ENCODE measurements at places on chromosomes 2 and 18.

- peak; percentile 84 for DNase-seq
Observed at GRCh38 chr2:190599546-190600220, 49.2 kb upstream of the NAB1 start.

GRCh38 chr18:31396796-31397612 lies 20.4 kb downstream of the DSG4 start:
- DNase-seq, result no peak

GRCh38 chr2:220188031-220188430 lies 560.6 kb downstream of the SLC4A3 start:
- DNase-seq, result no peak

- no peak for DNase-seq
Observed at GRCh38 chr2:136221026-136221425, 103.1 kb upstream of the CXCR4 start.

- DNase-seq, result no peak
Observed at GRCh38 chr2:28046921-28047320, 156.4 kb downstream of the BABAM2 start.

GRCh38 chr2:158025255-158025996 lies 76.2 kb upstream of the UPP2 start:
- no peak for DNase-seq

- no peak for DNase-seq
Observed at GRCh38 chr2:8582651-8583399, 99.0 kb upstream of the ID2 start.

GRCh38 chr18:48887905-48888772 lies 62.6 kb downstream of the SMAD7 start:
- no peak for DNase-seq

DNA sequence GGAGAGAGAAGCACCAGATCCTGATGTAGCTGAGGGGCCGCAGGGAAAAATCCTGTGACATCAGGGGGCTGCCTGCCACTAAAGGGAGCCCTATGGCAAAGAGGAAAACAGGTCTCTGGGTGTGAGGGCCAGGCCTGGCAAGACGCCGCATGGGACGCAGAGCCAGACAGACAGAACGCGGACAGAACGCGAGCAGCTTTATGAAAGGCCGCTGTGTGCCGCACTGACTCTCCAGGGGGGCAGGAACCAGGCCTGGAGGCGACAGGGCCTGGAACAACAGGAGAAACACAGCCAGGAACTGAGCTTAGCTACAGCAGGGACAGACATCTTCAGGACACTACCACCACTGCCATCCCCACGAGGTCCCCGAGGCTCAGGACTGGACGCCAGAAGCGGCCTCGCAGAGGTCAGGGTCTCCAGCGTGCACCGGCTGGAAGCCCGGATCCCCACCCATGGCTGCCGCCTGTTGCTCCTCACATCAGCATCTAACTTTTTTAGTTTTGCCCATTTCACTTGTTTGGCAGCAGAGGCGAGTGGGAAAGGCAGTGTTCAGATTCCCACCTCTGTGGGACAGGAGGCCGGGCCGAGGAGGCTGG lies 131.6 kb downstream of the VAPA start:
- no peak for DNase-seq

GRCh38 chr2:234949762-234950434 lies 1.9 kb upstream of the SH3BP4 start:
- peak; percentile 23 for DNase-seq

DNA sequence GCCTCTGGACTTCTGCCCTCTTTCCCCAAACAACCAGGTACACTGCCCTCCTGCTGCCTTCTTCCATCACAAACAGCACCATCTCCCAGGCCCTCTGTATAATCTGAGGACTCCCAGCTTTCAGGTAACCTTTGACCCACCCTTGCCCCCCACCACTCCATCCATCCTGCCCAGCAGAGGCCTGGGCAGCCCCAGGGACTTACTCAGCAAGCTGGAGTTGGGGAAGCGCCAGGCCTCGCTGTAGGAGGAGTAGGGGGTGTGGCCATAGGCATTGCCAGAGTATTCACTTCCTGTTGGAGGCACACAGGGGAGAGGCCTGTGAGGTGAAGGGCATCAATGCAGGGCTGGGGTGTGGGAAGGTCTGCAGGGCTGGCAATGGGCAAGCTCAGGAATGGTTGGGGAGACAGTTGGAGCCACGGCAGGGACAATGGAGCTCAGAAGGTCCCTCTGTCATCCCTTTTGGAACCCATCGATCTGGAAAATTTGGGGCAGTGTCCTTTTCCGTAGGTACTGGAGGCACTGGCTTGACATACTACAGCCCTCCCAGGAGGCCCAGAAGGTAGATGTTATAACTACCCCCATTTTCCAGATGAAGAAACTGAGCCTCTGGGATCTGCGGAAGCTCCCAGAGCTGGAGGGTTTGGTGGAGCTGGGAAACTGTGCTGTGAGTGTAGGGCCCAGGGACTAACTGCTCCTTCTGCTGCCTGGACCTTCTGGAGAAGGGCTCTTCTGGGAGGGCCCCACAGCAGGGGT lies 46.3 kb downstream of the PSD4 start:
- DNase-seq, result no peak

DNA sequence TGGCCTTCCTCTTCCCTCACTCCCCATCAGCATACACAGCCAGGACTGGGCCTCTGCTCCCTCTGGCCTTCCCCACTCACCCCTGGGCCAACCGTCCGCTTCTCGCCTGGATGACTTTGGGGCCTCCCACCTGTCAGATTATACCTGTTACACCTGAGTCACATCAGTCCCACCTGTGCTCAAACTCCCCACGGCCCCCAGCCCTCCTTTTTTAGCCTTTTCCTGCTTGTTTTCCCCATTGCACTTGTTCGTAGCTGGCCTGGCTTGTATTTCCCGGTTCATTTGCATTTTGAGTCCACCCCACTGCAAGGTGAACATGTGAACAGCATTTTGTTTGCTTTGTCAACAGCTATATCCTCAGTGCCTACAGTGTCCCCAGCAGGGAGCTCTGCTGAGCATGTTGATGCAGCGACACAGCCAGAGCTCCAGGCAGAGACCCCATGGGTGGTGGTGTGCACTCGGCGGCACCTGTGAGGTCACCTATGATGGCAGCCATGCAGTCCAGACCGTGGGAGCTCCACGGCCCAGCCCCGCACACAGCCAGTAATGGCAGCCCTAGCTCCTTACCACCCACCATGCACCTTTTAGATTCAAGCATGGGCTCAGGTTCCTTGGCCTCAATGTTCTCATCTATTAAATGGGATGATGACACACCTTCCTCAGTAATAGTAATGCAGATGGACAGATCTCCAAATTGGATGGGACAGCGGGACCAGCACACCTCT lies 276.4 kb upstream of the HS6ST1 start:
- peak; percentile 88 for DNase-seq

DNA sequence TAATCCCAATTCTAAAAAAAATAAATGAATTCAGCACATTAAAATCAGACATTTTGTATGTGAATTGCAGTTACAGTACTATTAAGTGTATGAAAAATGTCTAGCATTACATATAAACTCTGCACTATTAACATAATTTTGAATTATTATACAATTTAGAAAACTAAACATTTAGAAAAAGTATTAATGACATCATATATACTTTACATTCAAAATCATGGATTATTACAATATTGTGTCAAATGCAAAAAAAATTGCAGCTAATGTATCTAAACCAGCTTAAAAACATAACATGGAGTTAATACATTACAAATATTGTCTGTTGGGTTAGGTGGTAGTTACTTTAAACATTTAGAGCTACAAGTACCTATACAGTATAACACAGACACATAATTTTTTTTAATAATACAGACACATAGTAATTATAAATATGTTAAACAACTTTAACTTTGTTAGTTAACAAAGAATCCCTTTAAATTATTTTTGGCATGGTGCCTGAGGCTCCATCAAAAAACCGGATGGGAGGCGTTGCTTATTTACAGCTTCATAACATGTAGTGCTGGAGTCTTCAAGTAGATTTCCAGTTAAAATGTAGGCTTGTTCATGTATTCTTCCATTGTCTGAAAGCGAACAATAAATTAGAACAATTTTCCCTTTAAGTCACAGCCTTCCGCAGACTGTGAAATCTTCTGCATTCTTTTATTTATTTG lies 79.1 kb downstream of the AP1S3 start:
- no peak for DNase-seq

DNA sequence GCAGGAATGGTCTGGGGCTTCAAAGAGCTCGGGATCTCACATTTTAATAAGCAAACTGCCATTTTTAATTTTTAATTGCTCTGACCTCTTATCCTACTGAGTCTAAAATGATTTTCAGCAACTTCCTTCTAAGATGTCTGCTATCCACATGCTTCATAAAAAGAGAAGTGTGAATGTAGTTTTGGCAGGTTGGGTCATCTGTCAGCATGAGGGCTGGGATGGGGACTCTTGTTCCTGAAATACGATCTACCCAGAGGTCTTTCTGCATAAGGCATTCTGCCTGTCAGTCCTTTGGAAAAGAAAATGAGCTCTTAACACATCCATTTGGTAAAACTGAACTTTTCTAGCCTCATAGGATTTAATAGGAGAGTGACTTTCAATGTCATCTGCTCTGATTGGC lies 252.8 kb upstream of the APCDD1 start:
- no peak for DNase-seq

DNA sequence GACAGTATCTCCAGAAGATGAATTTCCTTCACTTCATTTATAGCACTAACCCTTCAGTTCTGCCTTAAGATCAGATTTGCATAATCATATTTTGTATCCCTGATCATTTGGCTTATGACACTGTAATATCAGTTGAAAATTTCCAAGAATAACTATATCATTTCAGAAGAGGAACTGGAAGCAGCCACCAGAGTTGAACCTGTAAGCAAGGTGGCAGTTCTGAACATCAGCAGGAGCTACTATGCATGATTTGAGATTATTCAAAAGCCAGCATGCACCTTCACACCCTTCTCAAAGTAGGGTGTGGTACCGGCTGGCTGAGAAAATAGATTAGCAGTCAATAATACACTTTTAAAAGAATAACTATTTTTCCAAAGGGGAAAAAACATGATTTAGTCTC lies 328.2 kb downstream of the DLGAP1 start:
- no peak for DNase-seq

GRCh38 chr2:85758361-85759256 lies 4.8 kb downstream of the ATOH8 start:
- no peak for DNase-seq

DNA sequence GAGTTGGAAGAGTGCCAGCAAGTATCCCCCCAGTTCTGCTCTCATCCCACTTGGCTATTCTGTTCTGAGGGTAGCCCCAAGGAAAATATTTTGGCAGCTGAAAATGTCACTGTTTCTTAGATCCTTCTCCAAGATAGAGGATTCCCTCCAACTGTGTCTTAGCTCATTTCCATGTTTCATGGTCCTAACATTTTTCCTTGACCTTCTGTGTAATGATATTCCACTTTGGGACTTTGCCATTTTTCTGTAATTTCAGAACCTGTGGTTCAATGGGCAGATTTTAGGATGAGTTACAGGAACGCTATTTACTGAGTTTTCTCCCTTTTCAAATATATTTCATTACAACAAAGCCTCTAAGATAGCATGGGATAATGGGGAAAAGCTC lies 34.7 kb downstream of the NHEJ1 start:
- no peak for DNase-seq

DNA sequence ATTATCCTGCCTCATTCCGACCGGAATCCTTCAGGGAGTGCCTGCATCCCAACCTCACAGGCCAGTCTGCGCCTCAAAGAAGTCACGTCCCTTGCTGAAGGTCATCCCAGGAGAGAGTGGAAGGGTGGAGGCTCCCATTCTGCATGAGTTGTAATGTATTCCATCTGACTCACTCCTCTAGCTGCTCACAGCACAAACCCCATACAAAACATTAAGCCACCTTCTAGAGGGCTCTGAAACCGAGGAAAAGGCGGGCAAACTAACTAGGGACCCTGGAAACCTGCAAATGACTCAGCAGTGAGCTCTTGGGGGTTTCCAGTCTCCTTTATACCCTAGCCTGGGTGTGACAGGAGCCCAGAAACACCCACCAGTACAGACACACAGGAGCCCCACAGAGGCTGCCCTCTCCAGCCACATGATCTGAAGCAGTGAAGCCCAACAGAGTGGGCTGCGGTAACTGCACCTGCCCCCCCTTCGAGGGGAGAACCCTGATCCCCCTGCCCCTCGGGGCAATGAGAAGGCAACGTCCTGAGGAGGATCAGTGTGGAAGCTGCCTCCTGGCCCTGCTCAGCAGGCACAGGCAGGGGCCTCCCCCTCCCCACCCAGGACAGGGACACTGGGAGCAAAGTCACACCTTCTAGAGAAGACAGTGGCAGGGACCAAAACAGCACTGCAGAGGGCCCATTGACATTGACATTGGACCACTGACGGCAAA lies 69.3 kb upstream of the SNTG2 start:
- no peak for DNase-seq

- no peak for DNase-seq
Observed at GRCh38 chr18:43160509-43160908, 45.0 kb upstream of the RIT2 start.

DNA sequence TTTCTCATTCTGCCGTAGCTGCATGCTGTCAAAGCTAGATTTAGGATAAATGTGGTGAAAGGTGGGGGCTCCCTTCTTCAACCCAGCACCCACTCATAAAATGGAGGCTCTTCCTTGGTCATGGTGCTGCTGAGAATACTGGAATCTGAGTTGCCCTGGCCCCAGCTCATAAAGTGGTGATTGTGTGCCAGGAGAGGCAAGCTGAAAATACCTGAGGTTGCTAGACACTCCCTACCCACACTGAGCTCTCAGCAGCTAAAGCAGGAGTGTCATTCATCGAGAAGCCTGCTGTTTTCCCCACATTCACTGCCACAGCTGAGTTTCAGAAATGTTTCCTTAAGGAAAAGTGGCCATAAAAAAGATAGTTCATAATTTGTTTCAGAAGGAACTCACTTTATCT lies 297.1 kb upstream of the RBMS1 start:
- DNase-seq, result no peak

DNA sequence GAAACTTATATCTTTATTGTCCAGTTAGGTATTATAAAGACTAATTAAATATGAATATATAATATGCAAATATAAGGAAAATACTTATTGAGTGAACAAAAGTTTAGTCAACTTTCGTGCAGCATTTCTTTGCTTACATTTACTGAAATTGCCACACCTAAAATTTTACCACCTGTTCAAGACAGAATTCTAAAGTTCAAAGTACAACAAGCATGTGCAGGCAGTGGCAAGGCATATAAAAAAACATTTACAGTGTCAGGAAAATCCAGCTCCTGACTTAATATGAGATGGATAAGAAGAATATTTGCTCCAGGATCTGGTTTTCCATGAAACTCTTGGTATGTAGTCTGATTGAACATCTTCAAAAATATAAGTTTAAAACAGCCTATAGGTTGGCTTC lies 4.8 kb downstream of the ITPRID2 start:
- no peak for DNase-seq

DNA sequence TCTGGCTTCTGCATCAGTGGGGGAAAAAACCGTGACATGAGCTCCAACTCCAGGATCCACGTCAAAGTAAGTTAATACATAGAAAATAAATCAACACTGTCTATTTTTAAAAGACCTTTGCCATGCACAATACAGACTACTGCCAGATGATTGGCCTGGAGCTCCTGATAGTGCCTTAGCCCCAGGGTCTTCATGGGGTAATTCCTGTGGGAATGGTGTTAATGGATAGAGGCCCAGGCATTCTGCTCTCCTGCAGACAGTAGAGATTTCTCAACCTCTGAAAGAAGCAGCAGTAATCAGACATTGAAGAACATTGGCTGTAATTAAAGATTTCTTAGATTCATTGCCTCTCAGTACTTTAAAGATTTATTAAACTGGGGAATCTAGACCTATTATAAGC lies 4.3 kb upstream of the PLCL1 start:
- no peak for DNase-seq

Measured in NCI-H526 (cell line).